Esophagus squamous epithelium (tissue), 5 donors: ENCODE measurements at places on chromosomes 13 and 19.

- DNase-seq, result no peak
Measured at GRCh38 chr19:48401287-48401686, 7.8 kb downstream of the GRIN2D start.

- no peak for DNase-seq
Measured at GRCh38 chr13:101757446-101758039, 305.1 kb downstream of the ITGBL1 start.

DNA sequence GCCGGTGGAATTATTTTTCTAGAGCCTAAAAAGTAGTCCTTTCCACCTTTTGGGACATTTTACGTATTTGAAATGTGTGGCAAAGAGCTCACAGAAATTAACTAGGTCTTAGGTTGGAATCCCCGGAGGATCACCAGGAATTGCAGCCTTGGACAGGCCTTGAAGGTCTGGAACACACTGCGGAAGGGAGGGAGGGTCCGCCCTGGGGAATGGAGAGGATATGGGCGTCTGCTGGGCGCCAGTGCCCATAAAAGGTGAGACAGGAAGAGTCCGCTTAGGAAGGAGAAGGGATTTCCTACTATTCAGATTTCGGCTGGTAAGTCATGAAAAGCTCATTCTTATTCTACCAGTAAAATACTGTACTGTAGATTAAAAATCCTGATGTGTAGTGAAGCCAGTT, 111.9 kb downstream of the COL4A2 start:
- no peak for DNase-seq

- DNase-seq, result no peak
Measured at GRCh38 chr13:89980896-89981295, 1366.6 kb upstream of the MIR17HG start.

- DNase-seq, result no peak
Measured at GRCh38 chr13:111411919-111412650, 91.6 kb downstream of the TEX29 start.

GRCh38 chr13:40682449-40683240, 16.2 kb upstream of the FOXO1 start:
- DNase-seq, result no peak

DNA sequence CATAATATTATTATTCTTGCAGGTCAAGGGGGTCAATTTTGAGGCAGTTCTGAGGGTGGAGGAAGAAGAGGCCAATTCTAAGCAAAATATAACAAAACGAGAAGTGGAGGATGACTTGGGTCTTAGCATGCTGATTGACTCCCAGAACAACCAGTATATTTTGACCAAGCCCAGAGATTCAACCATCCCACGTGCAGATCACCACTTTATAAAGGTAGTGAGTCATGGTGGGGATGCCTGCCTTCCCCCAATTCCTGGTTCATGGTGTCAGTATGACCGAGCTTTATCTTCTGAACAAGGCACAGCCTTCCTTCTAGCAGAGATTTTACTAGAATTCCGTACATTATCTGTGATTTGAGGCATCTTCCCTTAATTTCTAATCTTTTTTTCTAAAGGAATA, 9.4 kb upstream of the DCUN1D2 start:
- no peak for DNase-seq

DNA sequence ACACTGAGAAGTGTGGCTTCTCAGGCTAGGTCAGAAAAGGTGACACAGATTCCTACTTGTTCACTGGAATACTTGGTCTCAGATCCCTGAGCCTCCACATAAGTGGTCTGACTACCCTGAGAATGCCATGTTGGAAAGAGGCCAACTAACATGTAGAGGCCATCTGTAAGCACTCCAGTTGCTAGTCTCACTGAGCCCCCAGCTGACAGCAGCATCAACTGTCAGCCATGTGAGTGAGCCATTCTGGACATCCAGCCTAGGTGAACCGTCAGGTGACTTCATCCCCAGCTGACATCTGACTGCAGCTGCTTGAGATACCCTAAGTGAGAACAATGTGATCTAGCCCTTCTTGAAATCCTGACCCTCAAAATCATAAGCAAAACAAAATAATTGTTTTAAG, 18.1 kb upstream of the ARL11 start:
- DNase-seq, result no peak

GRCh38 chr13:22740264-22740663, 440.5 kb upstream of the SGCG start:
- no peak for DNase-seq

- no peak for DNase-seq
Measured at GRCh38 chr13:102897371-102898138, 51.7 kb downstream of the ERCC5 start.

DNA sequence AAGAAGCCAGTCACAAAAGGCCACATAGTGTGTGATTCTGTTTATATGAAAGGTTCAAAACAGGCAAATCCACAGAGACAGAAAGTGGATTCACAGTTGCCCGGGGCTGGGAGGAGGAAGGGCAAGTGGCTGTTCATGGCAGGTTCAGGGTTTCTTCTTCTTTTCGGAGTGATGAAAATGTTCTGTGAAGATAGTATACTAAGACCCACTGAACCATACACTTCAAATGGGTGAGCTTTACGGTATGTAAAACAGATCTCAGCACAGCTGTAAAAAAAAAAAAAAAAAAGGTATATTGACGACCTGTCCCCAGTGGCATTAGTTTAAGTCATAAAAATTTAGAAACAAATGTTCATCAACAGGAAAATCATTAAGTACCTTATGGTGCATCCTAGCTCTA, 32.2 kb downstream of the RFX2 start:
- DNase-seq, result no peak

GRCh38 chr13:103839460-103839859, 773.2 kb upstream of the SLC10A2 start:
- DNase-seq, result no peak

GRCh38 chr13:80633251-80633650, 292.3 kb upstream of the SPRY2 start:
- no peak for DNase-seq

DNA sequence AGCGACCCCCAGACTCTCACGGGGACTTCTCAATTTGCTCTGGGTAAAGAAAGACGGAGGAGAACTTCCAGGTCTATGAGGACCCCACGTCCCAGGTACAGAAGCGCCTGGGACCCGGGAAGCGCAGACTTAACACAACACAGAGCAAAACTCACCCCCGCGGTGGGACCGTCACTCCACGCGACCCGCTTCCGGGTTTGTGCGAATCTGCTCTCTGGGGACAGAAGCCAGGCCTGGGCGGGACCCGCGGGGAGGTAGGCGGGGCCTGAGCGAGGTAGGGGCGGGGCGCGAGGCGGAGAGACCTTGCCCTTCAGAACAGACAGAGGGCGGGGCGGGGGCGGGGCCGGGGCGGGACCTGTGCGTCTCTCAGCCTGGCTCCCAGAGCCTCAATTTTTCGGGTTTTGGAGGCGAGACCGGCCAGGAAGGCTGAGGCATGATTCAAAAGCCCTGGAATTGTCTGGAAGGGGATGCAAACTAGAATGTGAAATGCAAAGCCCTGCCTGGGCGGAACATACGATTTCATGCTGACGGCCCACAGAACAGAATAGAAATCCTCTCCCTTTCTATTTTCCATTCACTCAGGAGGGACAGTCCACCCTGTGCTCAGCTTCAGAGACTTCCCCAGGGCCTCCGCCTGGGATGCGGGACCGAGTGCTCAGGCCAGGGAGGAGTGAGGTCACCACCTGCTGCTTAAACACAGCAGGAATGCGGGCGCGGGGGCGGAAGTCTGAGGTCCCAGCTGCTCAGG, 19.3 kb upstream of the ZNF888 start:
- DNase-seq, result peak; percentile 79

GRCh38 chr19:33259539-33259938, 33.9 kb upstream of the SLC7A10 start:
- DNase-seq, result no peak

- DNase-seq, result no peak
Measured at GRCh38 chr19:16368385-16369305, 44.0 kb downstream of the KLF2 start.

- DNase-seq, result no peak
Measured at GRCh38 chr13:99310382-99311031, 3.3 kb upstream of the GPR183 start.

DNA sequence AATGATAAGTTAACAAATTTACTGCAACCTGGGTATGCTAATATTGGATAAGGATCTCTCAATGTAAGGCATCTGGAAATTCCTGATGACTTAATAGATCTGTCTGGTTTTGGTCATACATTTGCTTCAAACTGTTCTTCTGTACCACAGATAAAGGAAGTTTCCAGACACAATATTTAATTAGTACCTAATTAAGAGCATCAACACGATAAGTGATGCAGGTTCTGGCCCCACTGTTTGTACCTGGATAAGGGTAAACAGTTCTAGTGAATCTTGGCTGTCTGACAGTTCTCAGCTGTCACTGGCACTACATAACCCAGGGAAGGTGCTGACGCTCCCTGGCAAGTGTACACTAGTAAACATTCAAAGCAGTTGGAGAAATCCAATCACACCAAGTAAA, 165.6 kb downstream of the MZT1 start:
- DNase-seq, result no peak

DNA sequence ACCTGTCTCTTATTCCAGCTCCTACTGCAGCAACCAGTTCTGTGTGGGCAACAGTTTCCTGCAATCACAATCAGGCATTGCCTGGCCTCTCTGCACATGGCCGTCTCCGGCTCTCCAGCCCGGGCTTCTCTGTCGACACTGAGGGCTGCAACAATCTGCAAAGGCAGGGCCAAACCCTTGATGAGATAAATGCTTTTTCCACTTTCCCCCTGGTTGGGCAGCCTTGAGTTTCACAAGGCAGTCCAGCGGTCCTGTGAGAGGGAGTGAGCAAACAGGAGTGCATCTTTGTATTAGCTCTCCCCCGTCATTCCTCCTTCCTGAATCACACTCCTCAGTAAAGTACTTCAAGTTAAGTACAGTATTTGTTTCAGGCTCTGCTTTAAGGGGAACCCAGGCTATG, 40.7 kb upstream of the VWA8 start:
- no peak for DNase-seq

GRCh38 chr19:51792932-51793331, 2.0 kb upstream of the FPR3 start:
- no peak for DNase-seq

- no peak for DNase-seq
Measured at GRCh38 chr19:41421314-41421713, 5.9 kb downstream of the B3GNT8 start.

GRCh38 chr13:50873991-50874390, 30.5 kb upstream of the DLEU7 start:
- DNase-seq, result no peak

- DNase-seq, result no peak
Measured at GRCh38 chr13:51861723-51862300, at the start of gene CCDC70. CCDC70 (plus strand) TSS chr13:51861969; CDS start chr13:51865412, 3,443 bp downstream.

DNA sequence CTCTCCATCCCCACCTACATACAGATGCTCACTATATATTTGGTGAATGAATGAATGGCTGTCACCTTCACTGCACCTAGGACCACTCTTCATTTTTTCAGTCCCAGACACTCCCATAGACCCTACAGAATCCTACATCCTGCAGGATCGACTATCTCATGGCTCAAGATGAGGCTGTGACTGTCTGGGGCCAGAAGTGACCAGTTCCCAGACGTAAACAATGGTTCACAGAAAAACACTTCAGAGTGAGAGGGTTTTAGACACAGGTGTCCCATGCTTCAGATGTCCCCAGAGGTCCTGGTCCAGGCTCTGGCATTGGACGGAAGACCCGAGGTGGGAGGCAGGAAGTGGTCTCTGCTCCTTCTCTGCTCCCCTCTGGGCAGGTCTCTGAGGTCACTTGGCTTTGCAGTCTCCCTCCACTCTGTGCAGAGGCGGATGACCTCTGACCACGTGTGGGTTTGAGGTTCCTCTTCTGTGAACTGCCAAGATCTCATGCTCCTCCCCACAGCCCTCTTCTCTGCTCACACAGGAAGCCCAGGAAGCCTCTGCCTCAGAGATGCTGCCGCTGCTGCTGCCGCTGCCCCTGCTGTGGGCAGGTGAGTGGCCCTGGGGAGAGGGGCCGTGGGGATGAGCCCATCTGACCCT, 24.9 kb downstream of the SIGLEC7 start:
- no peak for DNase-seq

- DNase-seq, result no peak
Measured at GRCh38 chr19:50368649-50369570, 3.5 kb upstream of the NAPSA start.

DNA sequence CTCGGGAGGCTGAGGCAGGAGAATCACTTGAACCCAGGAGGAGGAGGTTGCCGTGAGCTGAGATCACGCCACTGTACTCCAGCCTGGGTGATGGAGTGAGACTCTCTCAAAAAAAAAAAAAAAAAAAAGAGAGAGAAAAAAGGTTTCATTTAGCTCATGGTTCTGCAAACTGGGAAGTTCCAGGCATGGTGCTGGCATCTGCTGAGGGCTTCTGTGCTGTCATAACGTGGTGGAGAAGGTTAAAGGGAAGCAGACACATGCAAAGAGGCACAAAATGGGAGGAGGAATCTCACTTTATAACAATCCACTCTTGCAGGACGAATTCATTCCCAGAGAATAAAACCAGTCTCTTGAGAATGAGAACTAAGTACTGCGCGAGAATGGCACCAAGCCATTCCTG, 34.9 kb upstream of the SIAH3 start:
- no peak for DNase-seq

GRCh38 chr19:58563823-58564222, 5.4 kb upstream of the UBE2M start:
- DNase-seq, result no peak

GRCh38 chr13:97853550-97853949, 99.9 kb upstream of the IPO5 start:
- no peak for DNase-seq

GRCh38 chr13:43965459-43965845, 85.7 kb downstream of the LACC1 start:
- DNase-seq, result no peak

- DNase-seq, result no peak
Measured at GRCh38 chr19:28988066-28988465, 224.9 kb downstream of the UQCRFS1 start.

GRCh38 chr19:44903602-44904425, 1.8 kb upstream of the APOE start:
- no peak for DNase-seq

DNA sequence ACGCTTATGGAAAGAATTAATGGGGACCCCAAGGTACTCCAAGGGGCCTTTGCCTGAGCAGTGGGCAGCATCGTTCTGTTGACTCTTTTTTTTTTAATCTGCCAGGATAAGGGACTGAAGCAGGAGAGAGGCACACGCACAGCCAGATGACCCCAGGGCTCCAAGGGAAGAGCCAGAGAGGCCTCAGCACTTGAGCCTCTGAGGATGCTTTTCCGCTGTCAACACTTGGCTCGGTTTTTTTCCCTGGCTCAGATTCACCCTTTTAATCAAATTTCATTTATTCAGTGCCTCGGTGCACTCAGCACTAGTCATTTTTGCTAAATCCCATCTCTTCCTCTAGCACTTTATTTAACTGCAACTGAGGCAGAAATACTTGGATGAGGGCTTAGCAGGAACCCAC, 226.3 kb downstream of the FGF9 start:
- DNase-seq, result no peak

GRCh38 chr13:108551674-108552073, 77.7 kb upstream of the MYO16 start:
- DNase-seq, result no peak

- DNase-seq, result no peak
Measured at GRCh38 chr13:44365008-44365407, 8.6 kb upstream of the SERP2 start.
